Posterior cingulate gyrus (tissue), 11 donors: ENCODE measurements at places on chromosomes 3 and 15.

- DNase-seq = no peak
Observed at GRCh38 chr3:177820683-177821316, 623.5 kb upstream of the TBL1XR1 start.

DNA sequence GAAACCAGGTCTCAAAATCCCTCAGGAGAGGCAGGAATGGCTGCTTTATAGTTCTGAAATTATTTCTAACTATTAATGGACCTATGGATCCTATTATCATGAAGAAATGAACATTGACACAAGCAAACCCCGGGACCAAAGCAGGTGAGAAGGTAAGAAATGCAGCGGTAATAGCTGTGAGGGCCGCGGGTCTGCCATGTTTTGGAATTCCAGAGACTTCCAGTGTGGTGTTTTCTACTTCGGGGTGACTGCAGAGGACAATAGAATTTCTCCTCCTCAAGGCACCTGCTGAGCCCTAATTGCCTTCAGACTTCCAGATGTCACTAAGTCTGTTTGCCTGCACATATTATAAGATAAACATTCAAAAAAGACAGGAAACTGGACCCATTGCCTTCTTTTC, 437.4 kb downstream of the GABRG3 start:
- peak; percentile 63 for DNase-seq

- no peak for DNase-seq
Observed at GRCh38 chr3:157058392-157059071, 101.4 kb downstream of the CCNL1 start.

DNA sequence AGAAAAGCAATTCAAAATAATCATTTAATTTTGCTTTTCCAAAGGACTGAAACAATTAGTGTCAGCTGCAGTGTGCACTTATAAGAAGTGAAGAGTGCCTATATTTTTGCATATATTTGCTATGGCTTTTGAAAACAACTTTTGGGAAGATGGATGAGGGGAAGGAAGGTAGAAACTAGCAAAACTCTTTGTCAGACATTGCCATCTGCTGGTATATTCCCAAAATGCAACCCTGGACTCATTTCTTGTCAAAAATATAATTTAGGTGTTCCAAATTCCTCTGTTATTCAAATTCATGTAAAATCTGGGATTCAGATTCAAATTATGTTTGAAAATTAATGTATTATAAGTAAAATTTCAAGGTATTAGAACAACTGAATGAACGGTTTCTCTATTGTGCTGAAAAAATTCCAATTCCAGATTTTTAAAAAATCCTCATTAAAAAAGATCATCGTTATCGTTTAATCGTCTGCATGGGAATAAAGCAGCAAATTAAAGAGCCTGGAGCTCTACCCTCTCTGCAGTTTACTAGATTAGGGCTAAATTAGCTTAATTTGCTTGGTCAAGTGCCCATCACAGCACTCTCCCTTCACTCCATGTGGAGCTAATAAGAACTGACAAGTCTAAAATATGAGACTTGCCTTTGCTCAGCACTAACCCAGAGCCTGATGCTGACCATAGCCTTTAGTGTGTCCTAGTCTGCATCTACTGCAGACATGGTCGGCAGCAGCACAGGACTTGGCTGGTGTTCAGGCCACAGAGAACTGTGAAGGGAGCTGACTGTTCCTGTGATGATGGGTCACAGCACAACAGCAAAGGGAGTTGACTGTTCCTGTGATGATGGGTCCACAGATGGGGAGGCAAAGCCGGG, 67.9 kb upstream of the MITF start:
- DNase-seq = peak; percentile 46

DNA sequence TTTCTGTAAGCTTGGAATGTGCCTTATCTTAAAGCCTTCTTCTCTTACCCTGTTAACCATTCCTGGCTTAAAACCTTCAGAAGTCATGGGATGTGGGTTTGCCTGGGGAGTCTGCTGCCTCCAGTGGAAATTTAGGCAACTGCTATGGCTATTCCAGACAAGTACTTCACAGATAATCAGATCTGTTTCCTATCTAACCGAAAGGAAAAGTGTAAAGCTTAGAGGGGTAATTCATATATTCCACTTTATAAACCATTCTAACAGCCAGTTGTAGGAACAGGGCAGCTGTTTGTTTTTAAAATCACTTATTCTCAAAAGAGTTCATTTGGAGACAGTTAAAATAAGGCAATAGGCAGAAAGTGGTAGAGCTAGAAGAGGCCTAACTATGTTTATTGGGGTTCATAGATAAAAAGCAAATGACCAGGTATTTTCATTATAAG, 219.9 kb downstream of the TCF12 start:
- no peak for DNase-seq

- DNase-seq = no peak
Observed at GRCh38 chr15:41501191-41501917, 7.7 kb downstream of the ITPKA start.

GRCh38 chr3:45773072-45773471, 23.3 kb downstream of the SLC6A20 start:
- no peak for DNase-seq

DNA sequence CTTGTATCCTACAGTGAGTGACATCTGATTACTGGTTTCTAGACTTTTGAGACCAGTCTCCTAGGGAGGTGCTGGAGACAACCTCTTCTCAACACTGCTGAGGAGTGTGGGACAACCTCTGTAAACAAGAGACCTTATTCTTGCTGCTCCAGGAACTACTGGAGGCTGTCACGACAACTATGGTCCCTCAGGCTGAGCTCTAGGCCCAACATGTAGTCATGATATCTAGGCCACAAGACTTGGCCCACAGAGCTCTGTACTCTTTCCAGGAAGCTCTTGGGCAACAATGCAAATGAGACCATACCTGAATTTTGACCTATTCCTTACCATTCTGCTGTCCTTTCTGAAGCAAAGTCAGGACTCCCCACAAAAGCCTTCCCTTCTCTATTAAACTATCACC, 24.3 kb upstream of the HEG1 start:
- DNase-seq = no peak

DNA sequence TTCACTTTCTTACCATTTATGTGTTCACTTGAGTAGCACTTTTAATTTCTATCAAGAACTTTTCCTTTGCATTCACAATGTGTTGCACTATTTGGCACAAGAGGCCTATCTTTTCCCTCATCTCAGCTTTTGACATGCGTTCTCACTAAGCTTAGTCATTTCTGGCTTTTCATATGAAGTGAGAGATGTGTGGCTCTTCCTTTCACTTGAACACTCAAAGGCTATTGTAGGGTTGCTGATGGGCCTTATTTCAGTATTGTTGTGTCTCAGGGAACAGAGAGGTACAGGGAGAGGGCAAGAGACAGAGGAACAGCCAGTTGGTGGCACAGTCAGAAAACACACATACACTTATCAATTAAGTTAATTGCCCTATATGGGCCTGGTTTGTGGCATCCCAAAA, 127.4 kb upstream of the MLF1 start:
- DNase-seq = no peak

GRCh38 chr3:84008623-84009022, 950.2 kb upstream of the CADM2 start:
- no peak for DNase-seq

- DNase-seq = no peak
Observed at GRCh38 chr15:76756381-76756780, 148.8 kb downstream of the SCAPER start.

DNA sequence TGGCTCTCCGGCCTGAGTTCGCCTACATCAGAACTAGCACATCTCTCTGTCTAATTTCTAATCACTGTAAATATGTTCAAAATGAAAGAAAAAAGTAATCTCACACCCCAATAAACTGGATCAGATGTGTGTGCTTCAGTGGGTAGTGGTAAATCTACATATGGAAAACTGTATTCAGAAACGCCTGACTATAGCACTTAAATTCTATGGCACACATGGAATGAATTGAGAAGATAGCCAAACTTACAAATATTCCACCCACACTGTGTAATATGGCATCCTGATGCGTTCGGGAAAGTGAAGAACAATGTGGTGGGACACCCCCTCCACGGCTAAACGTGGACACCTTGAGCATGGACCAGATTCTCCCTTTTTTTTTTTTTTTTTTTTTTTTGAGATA, 40.6 kb upstream of the BOC start:
- DNase-seq = no peak

- DNase-seq = no peak
Observed at GRCh38 chr3:52721002-52721729, 15.3 kb downstream of the SPCS1 start.

DNA sequence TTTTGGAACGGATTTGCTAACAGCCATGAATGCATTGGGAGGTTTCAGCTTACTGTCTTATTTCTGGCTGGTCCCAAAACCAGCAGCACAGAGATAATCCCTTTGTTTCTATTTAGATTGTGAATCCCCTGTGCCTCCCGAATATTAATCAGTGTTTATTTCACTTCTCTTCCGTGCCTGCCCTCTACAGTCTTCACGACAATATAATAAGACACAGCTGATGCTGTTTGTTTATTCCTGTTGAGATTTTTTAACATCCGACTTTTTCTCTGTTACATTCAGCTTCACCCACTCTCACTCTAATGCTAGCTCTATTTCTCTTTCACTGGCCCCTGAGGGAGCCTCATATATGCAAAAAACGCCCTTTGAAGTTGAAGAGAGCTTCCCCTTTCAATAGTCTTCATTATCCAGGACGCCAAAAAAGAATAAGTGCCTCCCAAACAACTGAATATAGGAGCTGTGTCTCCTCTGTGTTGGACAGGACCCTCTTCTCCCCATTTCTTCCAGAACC, 995.3 kb downstream of the ROBO2 start:
- DNase-seq = no peak

DNA sequence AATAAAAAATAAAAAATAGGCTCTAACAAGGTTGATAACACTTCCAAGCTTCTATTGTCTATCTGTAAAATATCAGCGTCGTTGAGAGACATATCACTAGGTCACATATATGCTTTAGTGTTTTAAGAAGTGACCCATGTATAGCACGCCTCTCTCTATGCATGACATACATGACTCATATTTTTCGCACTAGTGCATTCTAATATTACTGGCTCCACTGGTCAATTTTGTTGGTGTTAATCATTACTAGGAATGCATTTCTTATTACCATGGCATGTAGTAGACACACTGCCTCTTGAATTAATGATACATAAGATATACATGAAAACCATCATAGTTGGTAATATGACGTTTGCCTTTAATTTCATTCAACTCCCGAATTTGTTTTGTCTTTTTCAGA, 203.1 kb downstream of the CHL1 start:
- DNase-seq = no peak

DNA sequence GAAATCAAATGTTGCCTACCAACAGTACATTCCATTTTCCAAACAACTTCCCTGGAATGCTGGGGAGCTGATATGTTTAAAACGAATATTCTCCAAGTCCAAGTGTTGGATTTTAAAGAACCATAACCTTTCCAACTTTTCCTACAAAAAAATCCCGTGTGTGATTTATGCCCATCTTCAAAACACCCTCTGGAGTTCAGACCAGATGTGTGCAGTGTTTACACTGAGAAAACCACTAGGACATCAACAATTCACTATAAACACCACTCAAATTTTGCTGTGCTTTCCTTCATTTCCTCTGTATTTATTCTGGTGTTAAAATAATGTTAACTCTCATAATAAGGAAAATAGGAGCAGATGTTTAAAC, 2.4 kb downstream of the VGLL4 start:
- no peak for DNase-seq

GRCh38 chr3:78765671-78766485, 1001.9 kb downstream of the ROBO1 start:
- no peak for DNase-seq

GRCh38 chr3:124504332-124505059, 225.8 kb upstream of the UMPS start:
- DNase-seq = peak; percentile 73

DNA sequence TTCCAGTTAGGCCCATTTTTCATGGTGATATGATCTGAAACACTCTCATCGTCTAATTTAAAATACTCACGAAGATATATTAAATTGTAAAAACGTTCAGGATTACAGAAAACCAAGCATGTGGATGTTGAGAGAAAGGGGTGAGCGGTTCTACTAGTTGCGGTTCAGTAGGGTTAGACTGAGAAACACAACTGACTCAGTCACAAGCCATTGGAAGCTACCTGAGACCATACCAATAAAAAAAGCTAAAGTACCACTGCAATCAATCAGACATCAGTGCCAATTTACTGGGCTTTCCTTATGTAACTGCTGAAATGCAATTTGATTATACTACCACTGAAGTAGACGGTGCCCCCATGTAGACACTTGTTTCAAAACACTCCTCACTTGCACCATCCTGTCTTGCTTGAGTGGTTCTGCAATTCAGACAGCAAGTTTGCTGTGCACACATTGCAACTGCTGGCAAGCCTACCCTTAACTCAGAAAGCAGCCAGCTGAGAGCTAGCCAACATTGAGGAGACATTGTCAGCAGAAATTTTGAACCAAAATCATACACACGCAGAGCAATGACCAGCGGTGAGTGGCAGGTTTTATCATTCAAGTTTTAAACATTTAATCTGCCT, 368.7 kb upstream of the ARHGEF26 start:
- DNase-seq = no peak

GRCh38 chr3:17143893-17144664, 259.3 kb downstream of the PLCL2 start:
- DNase-seq = no peak

DNA sequence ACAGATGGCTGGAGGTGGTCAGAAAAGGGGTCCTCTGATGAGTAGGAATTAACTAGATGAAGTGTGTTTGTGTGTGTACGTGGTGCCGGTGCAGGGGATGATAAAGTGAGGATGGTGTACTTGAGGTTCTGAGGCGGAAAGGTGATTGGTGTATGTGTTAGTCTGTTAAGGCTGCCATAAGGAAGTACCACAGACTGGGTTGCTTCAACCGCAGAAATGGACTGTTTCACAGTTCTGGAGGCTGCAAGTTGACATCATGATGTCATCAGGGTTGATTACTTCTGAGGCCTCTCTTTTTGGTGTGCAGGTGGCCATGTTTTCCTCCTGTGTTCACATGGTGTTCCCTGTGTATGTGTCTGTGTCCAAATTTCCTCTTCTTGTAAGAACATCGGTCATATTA, 202.4 kb upstream of the RGMA start:
- DNase-seq = no peak

DNA sequence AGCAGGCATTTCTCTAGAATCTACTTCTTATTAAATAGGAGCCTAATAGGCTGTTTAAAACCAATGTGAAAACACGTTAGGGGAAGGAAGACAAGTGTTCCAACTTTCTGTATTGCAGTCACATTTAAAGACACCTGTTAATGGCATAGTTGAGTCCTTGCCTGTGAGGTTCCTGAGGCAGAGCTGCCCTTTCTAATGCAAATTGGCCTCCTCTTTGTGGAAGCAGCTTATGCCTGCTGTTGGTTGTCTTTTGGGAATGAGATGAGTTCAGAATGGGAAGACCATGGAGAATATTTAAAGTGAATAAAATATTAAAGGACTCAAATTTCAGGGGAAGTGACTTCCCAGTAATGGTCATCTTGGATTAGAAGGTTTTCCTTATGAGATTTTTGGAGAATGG, 51.2 kb downstream of the NEK11 start:
- no peak for DNase-seq

DNA sequence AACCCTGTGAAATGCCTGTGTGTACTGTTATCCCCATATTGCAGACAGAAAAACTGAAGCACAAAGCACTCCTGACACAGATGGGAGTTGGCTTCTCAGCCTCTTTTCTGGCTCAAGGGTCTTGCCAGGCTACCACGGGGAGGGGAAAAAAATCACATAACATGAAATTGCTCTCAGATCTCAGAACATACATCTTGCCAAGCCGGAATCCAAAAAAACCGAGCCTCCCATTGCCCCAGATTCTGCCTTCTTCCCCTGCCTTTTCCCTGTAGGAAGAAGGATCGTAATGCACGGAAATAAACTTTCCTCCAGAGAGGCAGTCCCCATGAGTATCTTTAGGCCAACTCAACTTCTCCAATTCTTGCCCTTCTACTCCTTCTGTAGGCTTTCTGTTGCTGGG, 16.6 kb upstream of the MRPS22 start:
- no peak for DNase-seq
